ENCODE measurements at places on chromosomes 1 and 21. TPM values are rescaled to one million over a fixed set of nuclear protein-coding genes. Genes with fewer than 3 reads are reported as not detected.

- DNase-seq: no peak
- no peaks in the 10 kb centered on the region for H3K36me3 ChIP-seq
- no peaks in the 10 kb centered on the region for H3K27me3 ChIP-seq
- no peak overlapping the region for H3K27ac ChIP-seq
These were observed 33.5 kb upstream of the UTS2 start for GRCh38 chr1:7886405-7886745.

GRCh38 chr1:154664331-154665002, 56.5 kb upstream of the ADAR start:
- H3K4me1 ChIP-seq: no peaks in the 10 kb centered on the region
- no peaks in the 10 kb centered on the region for H3K27me3 ChIP-seq
- H3K4me3 ChIP-seq: no peak overlapping the region
- H3K27ac ChIP-seq: no peak overlapping the region
- H3K36me3 ChIP-seq: no peaks in the 10 kb centered on the region
- no peak for DNase-seq

The KRTAP11-1 gene
- total RNA-seq: not detected

The DMBX1 gene
- 4.3 TPM for total RNA-seq

Measured in HCT116 (cell line).